ENCODE measurements at places on chromosomes 4 and X. TPM values are rescaled to one million over a fixed set of nuclear protein-coding genes. Genes with fewer than 3 reads are reported as not detected.

The KCNE5 gene
- polyA plus RNA-seq, result not detected

The CPLX1 gene
- not detected for polyA plus RNA-seq

The MAGED1 gene
- 66.7 TPM for polyA plus RNA-seq

The SLITRK4 gene
- polyA plus RNA-seq, result not detected

The CNGA1 gene
- not detected for polyA plus RNA-seq

The APELA gene
- polyA plus RNA-seq, result not detected

The CLCN5 gene
- polyA plus RNA-seq, result 1.1 TPM

The SPACA5 gene
- 0.87 TPM for polyA plus RNA-seq

The GLRB gene
- not detected for polyA plus RNA-seq

DNA sequence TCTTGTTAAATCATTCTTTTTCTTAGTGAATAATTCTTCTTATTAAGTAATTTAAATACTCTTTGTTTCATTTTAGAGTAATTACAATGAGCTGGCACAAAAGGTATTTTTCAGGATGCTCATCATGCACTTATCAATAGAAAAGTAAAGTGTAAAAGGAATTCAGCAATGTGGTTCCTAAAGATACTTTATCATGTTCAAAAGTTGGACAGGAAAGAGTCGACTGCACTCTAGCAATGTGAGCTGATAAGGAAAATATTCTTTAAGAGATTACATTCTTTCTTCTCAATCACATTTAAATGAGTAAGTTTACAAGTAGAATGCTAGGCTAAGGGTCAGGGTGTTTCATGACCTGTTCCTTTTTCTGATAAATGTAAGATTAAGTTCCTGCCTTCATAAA lies 609.5 kb upstream of the FAM241A start:
- DNase-seq, result no peak

DNA sequence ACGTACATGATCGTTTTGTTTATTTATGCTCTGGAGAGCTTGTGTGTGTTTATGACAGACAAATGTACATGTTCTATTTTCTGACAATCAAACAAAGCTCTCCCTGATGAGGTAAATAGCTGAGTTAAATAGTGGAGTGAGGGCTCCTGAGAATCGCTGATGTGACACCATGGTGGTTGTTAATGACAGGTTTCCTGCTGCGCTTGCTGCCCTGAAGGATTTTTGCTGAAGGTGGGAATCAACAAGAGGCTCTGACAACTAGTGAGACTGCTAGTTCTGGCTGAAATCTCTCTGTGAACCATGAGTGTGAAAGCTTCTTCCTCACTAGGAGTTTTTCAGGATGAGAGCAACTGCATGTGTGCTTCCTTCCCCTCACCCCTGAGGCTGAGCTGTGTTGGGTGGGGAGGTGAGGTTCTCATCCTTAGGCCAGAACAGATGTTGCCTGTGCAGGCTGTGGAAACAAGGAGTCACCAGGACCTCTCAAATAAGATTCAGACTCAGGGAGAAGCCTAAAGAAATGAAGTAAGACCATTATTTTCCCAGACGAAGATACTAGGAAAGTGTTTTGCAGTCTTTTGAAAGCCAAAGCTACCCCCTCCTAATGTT lies 173.4 kb upstream of the JADE1 start:
- no peak for DNase-seq

DNA sequence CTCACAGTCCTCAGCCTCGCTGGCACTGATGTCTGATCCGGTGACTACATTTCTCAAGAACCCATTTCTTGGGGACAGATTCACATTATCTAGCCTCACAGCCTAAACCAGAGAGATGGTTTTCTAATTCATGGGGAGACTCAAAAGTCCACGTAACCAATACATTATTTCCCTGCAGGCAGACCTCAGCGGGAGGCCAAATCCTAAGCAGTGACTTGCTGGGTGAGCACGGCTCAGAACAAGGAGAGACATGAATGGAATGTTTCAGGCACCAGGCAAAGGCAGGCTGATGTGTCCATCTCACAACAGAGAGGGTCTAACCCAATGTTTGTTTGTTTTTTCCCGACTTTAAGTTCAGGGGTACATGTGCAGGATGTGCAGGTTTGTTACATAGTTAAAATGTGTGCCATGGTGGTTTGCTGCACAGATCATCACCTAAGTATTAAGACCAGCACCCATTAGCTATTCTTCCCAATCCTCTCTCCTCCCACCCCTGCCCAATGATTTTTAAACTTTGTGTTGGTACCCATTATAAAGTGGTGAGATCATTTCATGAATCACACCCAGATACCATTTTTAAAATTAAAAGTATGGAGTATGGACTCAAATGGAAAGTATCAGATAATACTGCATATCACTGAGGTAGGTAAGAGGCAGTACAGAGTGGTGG lies 53.3 kb downstream of the SCD5 start:
- DNase-seq, result no peak

- DNase-seq, result no peak
Observed at GRCh38 chr4:26351685-26352084, 30.9 kb downstream of the RBPJ start.

DNA sequence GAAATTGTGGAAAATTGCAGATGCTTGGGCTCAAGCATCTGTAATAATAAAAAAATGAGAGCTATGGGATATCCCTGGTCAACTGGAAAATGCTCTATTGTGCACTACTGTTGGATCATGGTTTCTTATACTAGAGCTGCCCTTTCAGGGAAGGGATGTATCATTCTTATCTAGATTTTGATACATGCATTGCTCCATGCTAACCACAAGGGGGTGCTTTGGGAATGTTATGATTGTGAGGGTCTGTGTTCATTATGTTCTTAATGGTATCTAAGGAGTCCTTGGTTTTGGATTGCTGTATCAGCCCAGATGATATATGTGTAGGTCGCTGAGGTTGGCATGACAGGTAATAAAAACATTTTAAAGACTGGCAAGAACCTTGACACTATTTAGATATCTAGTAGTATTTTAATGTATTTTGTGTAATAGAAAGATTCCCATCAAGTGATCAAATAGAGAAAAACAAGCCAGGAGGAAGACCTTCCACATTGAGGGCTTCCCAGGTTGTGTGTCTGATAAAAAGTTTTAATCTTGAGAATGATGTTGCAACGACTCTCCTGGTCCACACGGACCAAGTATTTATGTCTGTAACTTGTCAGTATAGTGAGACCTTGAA lies 49.2 kb upstream of the TLR2 start:
- peak; percentile 7 for DNase-seq

- no peak for DNase-seq
Observed at GRCh38 chrX:150219374-150220185, 143.5 kb upstream of the MAMLD1 start.

- no peak for DNase-seq
Observed at GRCh38 chr4:118997601-118998000, 108.9 kb downstream of the SYNPO2 start.

DNA sequence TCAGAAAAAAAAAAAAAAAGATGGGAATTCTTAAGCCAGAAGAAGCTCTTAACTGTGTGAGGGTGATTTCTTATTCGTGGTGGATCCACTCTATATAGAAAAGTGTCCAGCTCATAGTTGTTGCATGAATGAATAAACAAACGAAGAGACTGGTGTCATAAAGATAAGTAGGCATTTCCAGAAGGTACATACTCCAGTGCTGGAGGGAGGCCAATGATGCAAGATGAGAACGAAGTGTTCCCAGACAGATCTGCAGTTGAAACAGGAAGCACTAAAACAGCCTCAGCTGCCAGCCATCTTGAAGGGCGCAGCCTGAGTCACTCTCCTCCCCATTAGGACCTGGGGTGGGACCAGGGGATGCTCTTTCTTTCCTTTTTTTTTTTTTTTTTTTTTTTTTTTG lies 47.4 kb upstream of the HOPX start:
- DNase-seq, result no peak

GRCh38 chr4:106315476-106315967 lies 487 bp downstream of the TBCK start:
- no peak for DNase-seq

DNA sequence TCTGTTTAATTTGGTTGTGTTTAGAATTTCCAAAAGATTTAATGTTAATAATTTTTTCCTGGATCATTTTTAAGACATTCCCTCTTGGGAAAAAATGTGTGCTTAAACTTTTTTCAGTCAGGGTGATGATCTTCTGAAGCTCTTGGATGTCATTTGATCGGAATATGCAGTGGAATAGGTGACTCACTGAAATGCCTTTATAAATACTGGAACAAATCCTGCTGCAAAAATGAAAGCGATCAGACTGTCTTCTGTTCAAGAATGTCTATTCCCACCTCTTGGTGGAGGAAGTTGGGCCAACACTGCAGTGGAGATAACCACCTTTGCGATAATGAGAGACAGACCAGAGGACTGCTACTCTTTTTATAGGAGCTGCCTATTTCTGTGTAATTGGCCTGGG lies 46.7 kb downstream of the LARP1B start:
- no peak for DNase-seq

DNA sequence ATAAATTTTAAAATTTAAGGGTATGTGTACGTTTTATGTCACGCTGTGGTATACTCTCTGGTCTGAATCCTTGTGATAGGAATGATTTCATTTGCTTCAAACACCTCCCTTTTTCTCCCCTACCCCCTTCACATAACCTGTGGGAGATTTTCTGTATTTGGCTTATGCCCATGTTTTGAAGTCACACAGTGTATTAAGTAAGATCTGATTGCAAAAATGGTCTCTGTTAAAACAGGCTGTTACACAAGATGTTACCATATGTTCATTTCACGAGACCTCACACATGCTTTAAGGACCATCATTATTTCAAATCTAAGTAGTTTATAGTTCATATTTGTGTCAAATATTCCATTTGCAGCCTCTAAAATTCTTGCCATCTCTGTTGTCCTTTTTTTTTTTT lies 63.5 kb downstream of the TMEM131L start:
- no peak for DNase-seq

DNA sequence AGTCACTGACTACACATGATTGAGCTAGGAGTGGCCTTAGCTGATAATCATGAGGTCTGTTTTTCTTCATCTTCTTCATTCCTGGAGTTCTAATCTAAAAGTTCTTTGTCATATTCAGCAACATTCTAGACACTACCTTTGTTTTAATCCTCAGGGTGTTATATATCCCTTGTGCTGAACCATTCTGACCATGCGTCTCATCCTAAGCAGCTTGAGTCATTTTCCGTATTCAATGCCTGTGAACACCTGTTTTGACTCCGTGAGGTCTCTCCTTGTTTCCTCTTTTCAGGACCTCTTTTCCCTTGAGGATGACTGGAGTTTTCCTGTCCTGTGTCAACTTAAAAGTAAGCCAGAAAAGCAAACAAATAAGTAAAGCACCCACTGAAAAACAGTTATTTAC lies 597.9 kb downstream of the GBA3 start:
- no peak for DNase-seq

DNA sequence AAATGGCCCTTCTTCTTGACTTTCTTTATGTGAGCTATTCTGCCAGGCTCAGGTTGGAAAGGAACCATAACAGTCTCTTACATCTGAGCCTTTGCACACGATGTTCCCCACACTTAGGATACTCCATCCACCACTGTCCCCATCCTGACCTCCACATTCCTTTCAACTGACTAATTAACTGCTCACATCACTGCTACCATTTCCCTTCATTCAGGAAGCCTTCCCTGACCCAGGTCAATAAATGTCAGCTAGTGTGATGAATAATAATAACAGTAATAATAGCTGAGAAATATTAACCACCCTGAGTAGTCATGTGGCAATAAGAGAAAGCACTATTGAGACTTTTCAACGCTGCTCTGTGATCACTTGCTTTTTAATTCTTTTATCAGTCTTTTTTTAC lies 291.7 kb downstream of the KCNIP4 start:
- DNase-seq, result no peak

GRCh38 chr4:147633113-147633512 lies 15.9 kb downstream of the TMEM184C start:
- no peak for DNase-seq

DNA sequence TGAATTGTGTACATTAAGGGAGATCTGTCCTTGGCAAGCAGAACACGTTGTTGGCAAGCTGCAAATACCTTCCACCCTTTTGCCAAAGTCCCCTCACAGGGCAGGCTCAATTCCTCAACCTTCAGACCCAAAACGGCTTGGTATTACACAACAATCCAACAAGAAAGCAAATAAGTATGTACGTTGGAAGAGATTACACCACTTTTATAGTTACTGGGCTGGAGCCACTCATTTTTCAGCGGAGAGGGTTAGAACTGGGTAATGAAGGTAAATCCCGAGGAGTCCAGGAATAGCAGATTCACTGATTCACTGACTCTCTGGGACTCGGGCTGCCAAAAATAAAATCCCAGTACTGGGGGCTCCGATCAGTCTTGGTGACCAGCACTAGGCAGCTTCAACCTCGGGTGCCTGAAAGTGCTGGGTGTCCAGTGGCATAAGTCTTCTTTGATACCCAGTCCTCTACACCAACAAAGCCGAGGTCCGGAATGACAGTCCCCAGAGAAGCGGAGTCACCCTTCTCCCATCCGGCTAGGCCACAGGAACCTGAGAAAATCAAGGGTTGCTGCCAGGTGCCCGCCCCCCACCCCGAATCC lies 587 bp downstream of the TIMM8A start:
- no peak for DNase-seq

DNA sequence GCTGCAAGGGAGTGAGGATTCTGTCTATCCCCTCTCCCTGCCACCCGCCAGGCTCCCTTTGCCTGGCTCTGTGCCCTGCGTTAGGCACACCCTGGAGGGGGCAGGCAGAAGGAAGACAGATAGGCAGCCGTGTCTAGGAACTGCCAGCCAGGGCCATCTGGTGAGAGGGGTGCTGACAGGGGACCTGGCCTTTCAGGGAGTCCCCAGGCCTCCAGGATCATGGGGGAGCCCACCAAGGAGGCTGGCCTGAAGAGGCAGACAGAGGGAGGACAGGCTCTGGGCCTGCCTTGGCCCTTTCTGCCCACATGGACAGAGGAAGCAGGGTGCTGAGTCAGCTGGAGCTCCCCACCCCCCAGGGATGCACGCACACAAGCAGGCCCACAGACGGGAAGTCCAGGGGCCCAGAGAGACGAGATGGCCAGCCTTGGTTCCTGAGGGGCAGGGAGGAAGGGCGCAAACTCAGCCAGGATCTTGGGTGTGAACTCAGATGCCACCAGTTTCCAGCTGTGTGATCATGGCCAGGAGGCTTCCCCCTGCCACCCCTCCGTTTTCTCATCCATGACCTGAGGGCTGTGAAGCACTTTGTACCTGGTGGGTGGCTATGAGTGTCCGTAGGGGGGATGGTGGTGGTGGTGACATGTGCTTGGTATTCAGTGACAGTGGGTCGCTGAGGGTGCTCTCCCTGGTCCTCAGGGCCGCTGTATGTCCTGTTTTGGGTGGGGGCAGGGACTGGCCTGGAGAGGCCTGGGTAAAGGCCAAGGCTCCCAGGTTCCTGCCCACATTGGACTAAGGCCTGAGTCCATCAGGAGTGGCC lies 1.8 kb downstream of the SH3BP2 start:
- no peak for DNase-seq

GRCh38 chr4:552019-552418 lies 24.1 kb downstream of the TMEM271 start:
- DNase-seq, result no peak

Data from naive B cell (primary cell).